Suprapubic skin (tissue), 4 donors: ENCODE measurements at places on chromosomes 4 and X. TPM values are rescaled to one million over a fixed set of nuclear protein-coding genes. Genes with fewer than 3 reads are reported as not detected.

Gene FRG2
- not detected for total RNA-seq

Gene PABPC5
- total RNA-seq, result 0.24 TPM

Gene XAGE2
- total RNA-seq, result not detected

Gene SUPT20HL1
- total RNA-seq, result not detected

Gene MTCP1
- total RNA-seq, result 1.7 TPM
